Brain (organoid and tissue), 16 donors: ENCODE measurements at places on chromosomes 3 and 15. TPM values are rescaled to one million over a fixed set of nuclear protein-coding genes. Genes with fewer than 3 reads are reported as not detected.

- no peak for DNase-seq
Observed at GRCh38 chr3:134075846-134076245, 46.1 kb upstream of the SLCO2A1 start.

GRCh38 chr3:182829761-182830405, 36.6 kb downstream of the ATP11B start:
- no peak for DNase-seq

DNA sequence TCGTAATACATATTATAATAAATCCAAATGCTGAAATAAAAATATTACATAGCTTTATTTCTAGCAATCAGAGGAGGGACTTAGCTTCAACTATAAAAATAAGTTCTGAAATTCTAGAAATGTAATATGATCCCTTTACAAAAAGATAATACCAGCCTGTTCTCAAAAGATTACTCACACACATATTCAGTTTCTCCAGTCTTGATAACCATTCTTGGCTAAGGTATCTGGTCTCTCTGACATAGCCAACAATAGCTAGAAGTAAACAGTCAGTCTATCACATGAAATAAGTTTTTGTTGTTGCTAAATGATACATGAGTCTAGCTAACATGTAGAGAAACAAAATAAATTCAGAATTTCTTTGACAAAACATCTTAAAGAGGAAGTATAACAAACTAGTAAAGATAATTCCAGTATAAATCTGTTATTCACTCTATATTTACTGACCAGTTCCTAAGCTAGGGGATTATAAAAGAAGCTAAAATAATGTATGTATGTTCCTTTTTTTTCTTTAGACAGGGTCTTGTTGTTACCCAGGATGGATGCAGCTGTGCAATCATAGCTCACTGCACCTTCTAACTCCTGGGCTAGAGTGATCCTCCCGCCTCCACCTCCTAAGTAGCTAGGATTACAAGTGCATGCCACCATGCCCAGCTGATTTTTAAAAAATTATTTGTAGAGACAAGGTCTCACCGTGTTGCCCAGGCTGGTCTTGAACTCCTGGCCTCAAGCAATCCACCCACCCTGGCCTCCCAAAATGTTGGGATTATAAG, 170.6 kb downstream of the TBL1XR1 start:
- no peak for DNase-seq

GRCh38 chr3:157438194-157438730, 1.6 kb downstream of the PTX3 start:
- DNase-seq, result peak; percentile 28

GRCh38 chr3:149894205-149894604, 76.5 kb downstream of the PFN2 start:
- DNase-seq, result no peak

GRCh38 chr3:191051037-191051436, 148.0 kb upstream of the OSTN start:
- peak; percentile 74 for DNase-seq

- DNase-seq, result peak; percentile 18
Observed at GRCh38 chr3:128068156-128068620, 16.0 kb downstream of the SEC61A1 start.

- DNase-seq, result no peak
Observed at GRCh38 chr3:144189044-144189443, 217.4 kb downstream of the DIPK2A start.

DNA sequence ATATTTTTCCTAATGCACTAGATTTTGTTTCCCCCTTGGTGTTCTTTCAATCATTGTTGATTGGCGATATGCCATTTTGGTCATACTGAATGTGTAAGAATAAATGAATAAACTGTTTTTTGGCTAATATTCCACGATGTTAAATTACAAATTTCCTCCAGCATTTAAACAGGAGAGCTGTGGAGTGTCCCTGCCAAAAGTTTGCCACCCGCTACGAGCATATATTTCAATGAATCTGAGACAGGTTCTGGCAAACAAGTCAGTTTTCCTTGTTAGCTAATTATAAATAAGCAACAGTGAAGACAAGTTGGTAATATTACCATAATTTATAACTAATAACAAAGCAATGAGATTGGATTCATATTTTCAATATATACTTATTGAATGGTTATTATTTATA, 777.6 kb downstream of the ROBO1 start:
- no peak for DNase-seq

GRCh38 chr15:38879909-38880471, 315.4 kb upstream of the RASGRP1 start:
- no peak for DNase-seq

- no peak for DNase-seq
Observed at GRCh38 chr15:34271493-34271892, 46.7 kb downstream of the EMC4 start.

GRCh38 chr3:126342991-126343648, 14.1 kb downstream of the KLF15 start:
- DNase-seq, result no peak

- no peak for DNase-seq
Observed at GRCh38 chr3:148008591-148008990, 599.4 kb downstream of the ZIC1 start.

DNA sequence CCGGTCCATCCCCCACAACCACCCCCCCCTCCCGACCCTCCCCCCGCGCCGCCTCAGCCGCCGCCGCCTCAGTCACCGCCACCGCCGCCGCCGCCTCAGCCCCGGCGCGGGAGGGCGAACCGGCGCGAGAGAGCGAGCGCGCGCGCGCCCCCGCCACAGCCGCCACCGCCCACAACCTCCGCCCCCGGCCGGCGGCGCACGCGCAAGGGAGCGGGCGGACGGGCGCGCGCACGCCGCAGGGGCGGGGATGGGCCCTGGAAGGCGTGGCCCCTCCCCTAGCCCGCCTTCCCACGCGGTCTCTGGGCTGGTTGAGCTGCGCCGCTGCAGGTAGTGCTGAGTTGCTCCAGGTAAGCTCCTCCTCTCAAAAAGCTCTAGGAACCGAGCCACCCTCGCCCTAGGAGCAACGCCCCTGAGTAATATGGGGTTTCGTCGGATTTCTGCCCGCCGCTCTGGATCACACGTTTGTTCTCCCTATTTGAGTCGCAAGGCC, at the start of gene TMCC1:
Gene TMCC1, minus strand, starts transcription at position 131 of the 490 bp plus-strand sequence.
- peak; percentile 89 for DNase-seq

Gene TMEM207
- not detected for polyA plus RNA-seq

Gene FANCD2OS
- not detected for polyA plus RNA-seq

Gene IGF1R
- polyA plus RNA-seq, result 11.4 TPM

Gene OTOL1
- polyA plus RNA-seq, result not detected

Gene AADACL2
- not detected for polyA plus RNA-seq

Gene PEX11A
- polyA plus RNA-seq, result 6.5 TPM

Gene AP3B2
- 78.1 TPM for polyA plus RNA-seq

Gene CPLX3
- 2.1 TPM for polyA plus RNA-seq

Gene GADL1
- 0.64 TPM for polyA plus RNA-seq

Gene PGBD4
- polyA plus RNA-seq, result 0.32 TPM

Gene KBTBD12
- polyA plus RNA-seq, result 3.0 TPM
